ENCODE measurements at places on chromosomes 4 and X.

- no peak for DNase-seq
Measured at GRCh38 chrX:19907794-19908193, 20.4 kb upstream of the SH3KBP1 start.

DNA sequence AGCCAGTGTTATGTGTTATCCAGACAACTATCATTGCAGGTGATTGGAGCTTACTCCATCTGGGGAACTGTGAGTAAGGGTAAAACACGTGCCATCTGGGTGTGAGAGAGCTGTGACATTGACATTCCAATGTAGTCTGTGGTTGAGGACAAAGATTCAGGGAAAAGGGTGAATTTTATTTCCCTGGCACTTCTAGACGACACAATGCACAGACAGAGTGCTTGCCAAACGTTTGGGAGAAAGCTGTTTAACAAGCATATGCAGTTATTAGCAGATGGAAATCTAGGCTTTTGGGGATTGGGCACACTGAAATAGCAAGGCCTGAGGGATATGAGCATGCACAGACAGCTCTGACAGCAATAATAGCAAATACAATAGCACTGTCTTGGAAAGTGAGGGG is 21.3 kb upstream of the CTSO start:
- DNase-seq, result no peak

- no peak for DNase-seq
Measured at GRCh38 chr4:8738471-8738931, 133.1 kb downstream of the HMX1 start.

- DNase-seq, result no peak
Measured at GRCh38 chr4:102403116-102403515, 57.8 kb upstream of the SLC39A8 start.

DNA sequence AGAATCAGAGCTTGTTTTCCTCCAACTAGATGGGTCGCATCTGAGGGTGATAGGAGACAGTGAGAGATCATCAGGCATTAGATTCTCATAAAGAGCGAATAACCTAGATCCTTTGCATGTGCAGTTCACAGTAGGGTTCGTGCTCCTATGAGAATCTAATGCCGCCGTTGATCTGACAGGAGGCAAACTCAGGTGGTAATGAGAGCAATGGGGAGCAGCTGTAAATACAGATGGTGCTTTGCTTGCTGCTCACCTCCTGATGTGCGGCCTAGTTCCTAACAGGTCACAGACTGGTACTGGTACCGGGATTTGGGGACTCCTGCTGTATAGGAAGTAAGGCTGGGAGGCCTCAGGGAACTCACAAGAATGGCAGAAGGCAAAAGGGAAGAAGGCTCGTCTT is 276.5 kb downstream of the FAT4 start:
- DNase-seq, result no peak

GRCh38 chr4:149923736-149924135 is 108.1 kb upstream of the IQCM start:
- DNase-seq, result no peak

DNA sequence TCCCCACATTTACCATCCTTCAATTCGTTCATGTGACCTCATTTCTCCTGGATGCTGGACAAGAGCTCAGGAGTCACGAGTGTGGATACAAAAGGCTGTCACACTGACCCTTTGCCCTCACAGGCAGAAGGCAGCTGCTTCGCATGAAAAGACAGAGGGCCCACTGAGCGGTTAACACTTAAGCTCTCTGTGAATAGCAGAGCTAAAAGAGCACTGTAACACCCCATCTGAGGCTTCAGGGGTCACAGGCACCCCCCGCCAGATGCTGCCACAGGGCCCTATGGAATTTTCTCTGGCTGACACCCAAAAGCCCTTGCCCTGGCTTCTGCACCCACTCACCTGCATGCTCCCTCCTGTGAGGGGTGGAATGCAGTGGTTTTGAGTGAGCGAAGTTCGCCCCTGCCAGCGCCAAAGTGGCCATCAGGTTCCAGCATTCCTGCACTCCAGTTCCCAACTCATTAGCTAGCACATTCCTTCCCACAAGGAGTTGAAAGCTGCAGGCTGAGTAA is 360.9 kb downstream of the PPP3CA start:
- DNase-seq, result no peak

- no peak for DNase-seq
Measured at GRCh38 chrX:133297284-133297683, 79.1 kb upstream of the TFDP3 start.

DNA sequence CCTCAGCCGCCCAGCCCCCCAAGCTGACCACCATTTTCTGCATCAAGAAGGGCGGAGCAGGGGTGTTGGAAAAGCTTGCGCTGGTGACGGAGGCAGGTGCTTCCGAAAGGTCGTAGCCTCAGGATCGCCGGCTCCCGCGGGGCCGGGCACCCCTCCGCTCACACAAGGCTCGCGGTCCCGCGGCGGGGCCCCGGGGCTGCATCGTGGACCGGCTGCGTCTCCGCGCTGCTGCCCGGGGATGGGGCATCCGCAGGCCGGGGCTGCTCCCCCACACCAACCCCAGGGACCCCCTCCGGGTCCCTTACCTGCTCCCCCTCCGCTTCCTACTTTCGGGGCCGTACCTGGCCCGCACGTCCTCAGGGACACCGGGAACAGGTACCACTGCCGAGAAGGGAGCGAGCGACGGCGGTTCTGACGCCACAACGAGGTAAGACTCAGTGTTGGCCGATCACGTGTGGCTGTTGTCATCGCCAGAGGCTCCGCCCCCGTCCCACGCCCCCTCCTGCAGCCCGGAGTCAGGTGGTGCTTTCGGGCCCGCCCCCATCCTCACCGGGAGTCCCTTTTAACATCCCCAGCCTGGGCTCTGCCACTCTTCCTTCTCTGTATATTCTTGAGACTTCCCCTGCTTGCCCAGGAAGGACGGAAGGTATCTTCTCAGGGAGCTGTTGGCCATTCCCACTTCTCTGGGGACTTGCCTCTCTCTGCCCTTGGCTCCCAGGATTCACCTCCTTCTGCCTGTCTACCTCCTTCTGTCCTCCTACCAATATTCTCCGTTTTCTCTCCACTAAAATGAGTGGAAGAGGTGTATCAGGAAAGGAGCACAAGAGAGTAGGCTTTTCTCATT is at the start of gene BEX2:
Gene BEX2 (minus strand): TSS at position 436 of the 844 bp plus-strand sequence. CDS start 1,014 bp downstream, outside the sequence.
- DNase-seq, result peak; percentile 85

DNA sequence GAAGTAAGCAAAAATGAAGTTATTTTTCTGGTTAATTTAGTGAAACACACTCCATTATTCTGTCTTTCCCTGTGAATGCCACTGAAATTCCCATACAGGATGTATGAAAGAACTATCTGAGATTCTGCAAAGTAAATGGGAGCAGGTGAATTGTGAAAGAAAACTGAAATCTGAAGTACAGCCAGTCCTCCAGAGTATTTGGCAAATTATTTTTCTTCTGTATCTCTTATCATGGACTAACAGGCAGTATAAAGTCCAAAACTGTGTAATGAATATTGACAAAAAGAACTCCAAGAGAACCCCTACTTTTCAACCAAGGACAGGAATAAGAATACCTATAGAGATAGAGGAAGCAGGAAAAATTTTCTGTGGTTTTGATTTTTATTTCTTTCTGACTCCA is 40.8 kb upstream of the AR start:
- DNase-seq, result no peak

DNA sequence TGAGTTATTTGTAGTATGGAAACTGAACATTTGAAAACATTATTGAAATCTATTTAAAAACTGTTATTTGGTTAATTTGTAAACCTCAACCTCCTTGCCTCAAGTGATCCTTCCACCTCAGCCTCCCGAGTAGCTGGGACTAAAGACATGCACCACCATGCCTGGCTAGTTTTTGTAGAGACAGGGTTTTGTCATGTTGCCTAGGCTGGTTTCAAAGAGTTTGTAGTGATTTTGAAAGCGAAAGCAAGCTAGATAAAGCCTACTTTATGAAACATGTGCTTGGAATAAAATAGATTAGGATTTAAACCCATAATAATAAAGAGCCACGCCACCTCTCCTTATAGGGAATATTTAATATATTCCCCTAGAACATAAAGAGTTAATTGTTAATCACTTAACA is 23.5 kb downstream of the ARSJ start:
- no peak for DNase-seq

DNA sequence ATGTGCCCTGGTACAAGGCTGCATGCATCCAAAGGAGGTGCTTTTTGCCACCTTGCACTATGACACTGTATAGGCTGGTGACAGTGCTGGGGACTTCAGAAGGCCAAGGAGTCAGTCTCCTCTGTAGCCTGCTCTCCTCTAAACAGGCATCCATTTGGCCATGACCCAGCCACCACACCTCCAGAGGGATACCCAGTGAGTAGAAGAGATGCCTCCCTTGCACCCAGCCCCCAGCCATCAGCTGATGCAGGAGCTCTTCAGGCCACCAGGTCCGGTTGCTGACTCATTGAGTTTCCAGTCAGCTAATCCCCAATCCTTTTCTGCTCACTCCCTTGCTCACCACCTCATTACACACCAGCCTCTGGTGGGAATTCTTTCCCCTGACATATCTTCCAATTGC is 99.8 kb downstream of the PJA1 start:
- DNase-seq, result no peak

DNA sequence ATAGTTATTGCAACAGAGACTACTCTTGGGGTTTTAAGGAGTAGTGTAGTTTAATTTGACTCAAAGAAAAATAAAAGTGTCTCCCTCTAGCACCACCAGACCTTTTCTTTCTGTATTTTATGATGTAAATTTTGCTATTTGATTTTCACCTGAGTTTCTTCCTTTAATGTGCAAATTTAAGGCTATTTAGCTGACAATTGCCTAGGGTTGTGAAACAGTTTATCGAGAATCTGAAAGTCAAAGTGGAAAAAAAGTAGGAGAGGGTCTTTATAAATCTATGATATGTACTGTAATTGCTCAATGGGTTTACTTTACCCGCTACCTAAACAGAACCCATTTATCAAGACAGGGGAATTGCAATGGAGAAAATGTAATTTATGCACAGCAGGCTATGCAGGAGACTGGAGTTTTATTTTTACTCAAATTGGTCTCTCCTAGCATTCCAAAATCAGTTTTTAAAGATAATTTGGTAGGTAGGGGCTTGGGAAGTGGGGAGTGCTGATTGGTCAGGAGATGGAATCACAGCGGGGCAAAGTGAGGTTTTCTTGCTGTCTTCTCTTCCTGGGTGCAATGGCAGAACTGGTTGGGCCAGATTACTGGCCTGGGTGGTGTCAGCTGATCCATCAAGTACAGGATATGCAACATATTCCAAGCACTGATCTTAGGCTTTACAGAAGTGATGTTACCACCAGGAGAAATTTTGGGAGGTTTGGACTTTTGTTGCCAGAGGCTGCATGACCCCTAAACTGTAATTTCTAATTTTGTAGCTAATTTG is 228.6 kb upstream of the TACR3 start:
- no peak for DNase-seq

DNA sequence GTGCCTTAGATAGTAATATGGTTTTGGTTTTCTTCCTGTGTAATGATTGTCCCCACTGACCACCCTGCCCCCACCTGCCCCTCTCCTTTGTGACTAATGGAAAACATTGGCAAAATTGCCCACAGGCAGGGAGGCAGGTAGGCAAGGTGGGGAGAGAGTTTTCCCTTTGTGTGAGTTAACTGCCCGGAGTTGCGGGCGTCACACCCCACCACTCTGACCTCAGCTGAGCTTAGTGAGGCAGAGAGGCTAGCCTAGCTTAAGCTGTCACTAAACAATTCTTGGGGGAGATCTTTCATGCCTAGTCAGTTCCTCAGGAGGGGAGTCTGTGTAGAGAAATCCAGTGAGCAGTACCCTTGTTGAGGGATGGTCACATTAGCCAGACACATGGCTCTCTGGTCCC is 245.3 kb downstream of the BCOR start:
- no peak for DNase-seq

- no peak for DNase-seq
Measured at GRCh38 chrX:121333942-121334341, 286.5 kb downstream of the GLUD2 start.

DNA sequence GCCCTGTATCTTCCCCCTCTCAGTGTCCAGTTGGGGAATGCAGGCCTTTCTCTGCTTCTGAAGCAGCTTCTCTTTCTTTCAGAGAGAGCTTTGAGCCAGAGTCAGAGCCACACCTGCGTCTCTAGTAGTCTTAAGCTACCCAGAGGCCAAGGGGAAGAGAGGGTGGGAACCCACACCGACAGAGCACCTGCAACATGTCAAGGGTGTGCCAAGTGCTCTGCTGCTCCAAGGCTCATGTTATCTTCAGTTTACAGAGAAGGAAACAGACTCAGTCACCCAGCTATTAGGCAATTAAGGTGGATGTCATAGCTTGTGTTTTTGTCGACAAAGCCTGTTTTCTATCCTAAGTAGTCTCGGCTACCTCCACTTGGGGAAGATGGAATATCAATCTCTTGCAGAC is 22.7 kb upstream of the RNF212 start:
- no peak for DNase-seq

- DNase-seq, result no peak
Measured at GRCh38 chr4:31674313-31674947, 954.3 kb downstream of the PCDH7 start.

DNA sequence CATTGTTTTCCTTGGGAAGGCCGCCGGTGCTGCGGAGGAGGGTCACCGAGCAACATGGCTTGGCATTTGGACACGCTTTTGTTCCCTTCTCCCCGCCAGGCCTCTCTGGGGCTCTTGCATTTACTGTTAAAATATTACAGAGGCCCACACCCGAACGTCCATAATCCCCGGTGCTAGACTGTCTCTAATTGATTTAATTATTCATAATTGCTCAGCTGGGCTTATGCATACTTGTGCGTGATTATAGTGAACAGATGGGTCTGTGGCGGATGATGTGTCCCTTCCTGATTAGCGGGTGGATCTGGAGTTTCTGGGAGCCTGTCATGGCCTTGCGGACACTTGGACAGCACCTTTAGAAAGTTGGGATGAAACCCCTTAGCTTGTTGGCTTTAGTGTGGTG is 100.2 kb upstream of the MSX1 start:
- no peak for DNase-seq

DNA sequence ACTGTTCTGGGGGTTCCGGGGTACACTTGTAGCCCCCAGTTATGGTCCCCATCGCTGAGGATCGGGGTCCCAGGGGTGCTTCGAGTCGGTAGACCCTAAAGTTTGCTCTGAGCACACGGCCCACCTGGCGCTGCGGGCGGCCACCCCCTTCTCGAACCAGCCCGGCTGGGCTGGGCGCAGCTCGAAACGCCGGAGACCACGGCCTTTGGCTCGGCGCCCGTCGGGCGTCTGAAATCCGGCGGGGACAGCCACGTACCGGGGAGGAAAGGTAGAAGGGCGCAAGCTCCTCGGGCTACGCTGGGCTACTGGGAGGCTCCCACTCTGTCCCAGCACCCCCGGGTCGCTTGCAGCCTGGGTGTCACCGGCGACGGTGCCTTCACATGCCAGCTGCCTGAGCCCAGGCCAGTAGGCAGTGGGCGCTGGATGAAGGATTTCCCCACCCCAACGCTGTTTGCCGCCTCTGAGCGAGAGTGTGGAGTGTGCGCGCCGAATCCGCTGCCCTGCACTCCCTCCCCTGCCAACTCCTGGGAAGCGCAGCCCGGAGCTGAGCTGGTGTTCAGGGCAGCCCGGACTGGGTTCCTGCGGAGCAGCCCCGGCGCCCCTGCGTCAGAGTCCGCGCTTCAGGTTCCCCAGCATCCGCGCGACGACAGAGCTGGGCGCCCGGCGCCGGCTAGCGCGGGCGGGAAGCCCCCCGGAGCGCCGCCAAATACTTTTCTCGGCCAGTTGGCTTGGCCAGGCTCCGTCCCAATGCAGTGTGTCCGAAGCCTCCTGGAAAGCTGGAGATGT is 637 bp downstream of the MAMLD1 start:
- no peak for DNase-seq

GRCh38 chrX:150848914-150849365 is 49.5 kb downstream of the CD99L2 start:
- no peak for DNase-seq

GRCh38 chr4:54092405-54093323 is 7.3 kb upstream of the GSX2 start:
- DNase-seq, result no peak

GRCh38 chr4:176635372-176636261 is 157.1 kb downstream of the VEGFC start:
- no peak for DNase-seq

GRCh38 chr4:150033901-150034300 is 44.3 kb upstream of the DCLK2 start:
- DNase-seq, result no peak
